ENCODE measurements at places on chromosomes 7 and 10.

DNA sequence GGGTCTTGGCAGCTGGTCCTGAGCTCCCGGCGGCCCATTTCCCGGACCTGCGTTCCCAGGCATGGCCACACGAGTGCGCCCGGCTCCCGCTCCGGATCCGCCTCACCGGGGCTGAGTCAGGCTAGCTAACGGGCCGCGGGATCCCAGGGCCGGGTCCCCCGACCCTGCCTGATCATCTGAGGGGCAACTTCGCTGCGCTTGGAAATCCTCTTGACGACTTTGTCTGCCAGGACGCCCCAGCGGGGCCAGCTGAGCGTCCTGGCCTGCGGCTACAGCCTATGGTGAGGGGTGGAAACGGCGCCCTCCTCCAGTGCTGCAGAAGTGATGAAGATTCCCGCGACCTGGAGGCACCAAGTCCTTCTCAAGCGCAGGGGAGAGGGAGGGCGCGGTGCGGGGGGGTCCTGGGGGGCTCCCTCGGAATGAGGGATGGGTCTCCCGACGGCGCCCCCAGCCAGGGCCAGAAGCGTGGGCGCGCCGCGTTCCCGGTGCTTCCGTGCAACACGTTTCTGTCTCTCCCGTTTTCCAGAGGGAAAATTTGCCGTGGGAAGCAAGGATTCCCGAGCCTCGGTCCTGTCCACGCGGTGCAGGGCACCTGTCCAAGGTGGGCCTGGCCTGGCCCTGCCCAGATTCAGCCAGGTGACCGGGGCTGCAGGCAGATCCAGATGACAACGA, 212.4 kb downstream of the CCSER2 start:
- peak; percentile 31 for DNase-seq

- no peak for DNase-seq
Observed at GRCh38 chr7:45253368-45253767, 95.8 kb downstream of the RAMP3 start.

DNA sequence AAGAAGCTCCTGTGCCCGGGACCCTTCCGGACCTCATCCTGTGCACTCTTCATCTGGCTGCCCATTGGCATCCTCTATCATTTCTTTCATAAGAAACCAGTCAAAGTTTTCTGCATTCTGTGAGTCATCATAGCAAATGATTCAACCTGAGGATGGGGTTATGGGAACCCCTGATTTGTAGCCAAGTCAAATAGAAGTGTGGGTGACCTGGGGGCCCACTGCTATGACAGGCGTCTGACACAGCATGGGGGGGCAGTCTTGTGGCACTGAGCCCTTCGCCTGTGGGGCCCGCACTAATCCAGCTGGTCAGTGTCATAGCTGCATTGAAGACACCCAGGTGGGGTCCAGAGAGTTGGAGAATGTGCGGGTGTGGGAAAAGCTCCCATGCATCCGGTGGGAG, 230.4 kb downstream of the USP6NL start:
- DNase-seq = no peak

- no peak for DNase-seq
Observed at GRCh38 chr7:116334555-116334954, 124.2 kb downstream of the TES start.

GRCh38 chr7:143518521-143518920, 40.8 kb downstream of the TAS2R41 start:
- no peak for DNase-seq
